ENCODE measurements at places on chromosomes 11 and 22.

DNA sequence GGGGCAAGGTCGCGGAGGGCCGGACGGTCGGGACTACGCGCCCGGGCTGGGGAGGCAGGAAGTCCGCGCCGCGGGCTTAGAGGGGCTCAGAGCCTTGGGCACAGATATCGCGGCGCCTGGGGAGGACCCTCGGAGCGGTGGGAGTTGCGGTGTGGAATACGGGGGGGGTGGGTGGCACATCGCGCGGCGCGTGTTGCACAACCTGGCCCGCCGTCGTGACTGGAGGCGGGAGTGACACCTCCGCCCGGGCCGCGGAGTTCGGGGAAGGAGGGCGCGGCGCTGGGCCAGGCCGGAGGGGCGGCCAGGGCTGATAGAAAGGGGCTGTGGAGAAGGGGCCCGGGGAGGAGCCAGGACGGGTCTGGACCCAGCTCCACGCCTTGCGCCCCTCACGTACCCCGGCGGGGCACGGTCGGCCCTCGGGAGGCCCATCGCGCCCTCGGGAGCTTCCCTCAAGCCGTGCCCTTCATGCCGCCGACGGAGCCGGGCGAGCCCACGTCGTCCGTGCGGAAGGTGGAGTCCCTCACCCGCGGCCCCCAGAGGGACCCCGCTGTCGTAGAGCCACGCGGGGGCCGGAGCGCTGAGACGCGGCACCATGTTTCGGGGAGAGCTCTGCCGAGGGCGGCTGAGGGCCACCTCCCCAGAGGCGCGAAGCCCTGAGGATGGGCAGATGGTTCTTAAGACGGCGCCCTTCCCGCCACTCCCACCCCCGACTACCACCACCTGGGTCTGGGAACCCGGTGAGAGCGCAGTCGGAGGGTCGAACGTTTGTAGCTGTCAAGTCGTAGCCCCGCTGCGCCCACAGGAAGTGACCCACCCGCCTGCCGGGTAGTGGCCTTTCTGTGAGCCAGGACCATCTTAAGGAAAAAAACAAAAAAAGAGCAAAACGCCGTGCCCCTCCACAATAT lies 729 bp downstream of the IL17RA start:
- no peak for DNase-seq

GRCh38 chr11:44927174-44927661 lies 23.5 kb downstream of the TP53I11 start:
- peak; percentile 35 for DNase-seq

- DNase-seq: no peak
Observed at GRCh38 chr22:30127749-30128166, 47.5 kb downstream of the HORMAD2 start.

- DNase-seq: no peak
Observed at GRCh38 chr22:47230251-47230650, 467.8 kb downstream of the TBC1D22A start.

DNA sequence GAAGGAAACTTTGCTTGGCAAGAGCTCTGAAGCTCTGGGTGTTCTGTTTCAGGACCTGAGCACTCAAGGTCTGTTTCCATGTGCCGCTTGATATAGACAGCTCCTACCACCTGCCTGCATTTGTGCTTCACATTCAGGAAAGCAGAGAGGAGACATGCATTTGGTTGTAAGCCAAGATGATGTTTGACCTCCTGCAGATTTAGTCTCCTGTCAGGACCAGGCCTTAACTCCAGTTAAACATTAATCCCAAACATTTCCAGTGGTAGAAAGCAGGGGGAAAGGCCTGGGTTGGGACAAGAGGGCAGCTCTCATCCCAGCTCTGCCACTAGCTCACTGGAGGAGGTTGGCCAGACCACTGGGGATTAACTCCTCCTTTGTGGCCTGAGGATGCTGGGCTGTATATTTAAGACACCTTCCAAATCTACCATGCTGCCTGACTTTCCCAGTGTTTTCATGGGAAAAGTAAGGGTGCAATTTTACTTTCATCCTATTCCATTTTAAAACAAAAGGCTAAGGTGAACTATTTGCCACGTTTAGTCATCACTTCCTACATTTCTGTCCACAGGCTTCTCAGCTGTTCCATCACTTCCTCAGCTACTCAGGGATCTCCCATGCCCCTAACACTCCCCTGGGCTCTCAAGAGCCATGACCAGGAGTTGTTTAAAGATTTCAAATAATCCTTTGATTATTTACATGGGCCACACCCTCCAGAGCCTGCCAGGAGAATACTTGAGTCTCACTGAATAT lies 80.9 kb downstream of the INSC start:
- DNase-seq: no peak
